ENCODE measurements at places on chromosomes 2 and 18. TPM values are rescaled to one million over a fixed set of nuclear protein-coding genes. Genes with fewer than 3 reads are reported as not detected.
A peak's percentile ranks its signal among the peaks of the same experiment; 100 is the strongest.

DNA sequence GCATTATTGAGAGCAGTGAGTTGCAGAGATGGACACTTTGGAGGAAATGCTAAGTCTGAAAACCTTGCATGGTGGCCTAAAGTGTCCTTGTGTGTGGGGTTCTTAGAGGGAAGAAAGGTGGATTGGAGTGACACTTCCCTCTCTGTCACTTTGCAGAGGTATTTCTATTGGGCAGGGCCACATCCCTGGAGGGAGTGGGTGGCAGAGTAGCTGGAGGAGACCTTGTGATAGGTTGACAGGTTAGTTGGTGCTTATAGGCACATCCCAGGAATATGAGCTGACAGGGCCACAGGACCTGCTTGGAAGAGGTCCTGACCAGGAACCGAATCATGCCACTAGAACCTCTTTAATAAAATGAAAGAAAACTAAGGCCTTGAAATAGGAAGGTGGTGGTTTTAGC is 972 bp upstream of the IGFBP5 start:
- no peak for DNase-seq

DNA sequence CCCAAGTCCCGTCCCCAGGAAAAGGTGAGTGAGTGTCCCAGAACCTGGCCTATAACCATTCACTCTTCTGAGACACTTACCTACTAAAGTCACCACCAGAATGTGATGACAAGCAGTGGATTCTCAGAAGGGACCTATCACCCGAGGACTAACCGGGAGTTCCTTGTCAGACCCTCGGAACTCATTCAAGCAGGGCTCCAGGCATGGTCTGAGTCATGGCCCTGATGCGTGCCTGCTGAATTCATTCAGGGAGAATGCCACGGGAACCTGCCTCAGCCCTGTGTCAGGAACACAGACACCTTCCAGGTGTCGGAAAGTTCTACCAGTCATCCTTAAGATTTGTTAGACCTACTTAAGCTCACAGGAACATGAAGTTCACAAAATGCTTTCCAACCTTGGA is 29.8 kb downstream of the ALPK2 start:
- DNase-seq: no peak

DNA sequence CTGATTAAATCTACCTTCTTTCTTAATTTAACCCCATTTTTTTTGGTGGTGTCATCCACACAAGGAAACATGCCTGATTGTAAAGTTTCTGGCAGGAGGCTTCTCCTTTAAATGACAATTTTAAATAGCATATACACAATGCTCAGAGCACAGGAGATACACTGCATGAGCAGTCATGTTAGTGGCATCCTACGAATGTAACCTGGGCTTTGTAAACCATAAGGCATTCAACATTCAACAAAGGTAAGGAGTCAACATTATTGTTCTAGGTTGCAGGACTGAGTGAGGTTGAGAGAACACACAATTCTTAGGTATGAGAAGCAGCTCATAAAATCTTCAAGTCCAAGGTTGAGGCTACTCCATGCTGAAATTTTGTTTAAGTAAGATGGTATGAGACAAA is 266.6 kb upstream of the SIX2 start:
- DNase-seq: no peak

DNA sequence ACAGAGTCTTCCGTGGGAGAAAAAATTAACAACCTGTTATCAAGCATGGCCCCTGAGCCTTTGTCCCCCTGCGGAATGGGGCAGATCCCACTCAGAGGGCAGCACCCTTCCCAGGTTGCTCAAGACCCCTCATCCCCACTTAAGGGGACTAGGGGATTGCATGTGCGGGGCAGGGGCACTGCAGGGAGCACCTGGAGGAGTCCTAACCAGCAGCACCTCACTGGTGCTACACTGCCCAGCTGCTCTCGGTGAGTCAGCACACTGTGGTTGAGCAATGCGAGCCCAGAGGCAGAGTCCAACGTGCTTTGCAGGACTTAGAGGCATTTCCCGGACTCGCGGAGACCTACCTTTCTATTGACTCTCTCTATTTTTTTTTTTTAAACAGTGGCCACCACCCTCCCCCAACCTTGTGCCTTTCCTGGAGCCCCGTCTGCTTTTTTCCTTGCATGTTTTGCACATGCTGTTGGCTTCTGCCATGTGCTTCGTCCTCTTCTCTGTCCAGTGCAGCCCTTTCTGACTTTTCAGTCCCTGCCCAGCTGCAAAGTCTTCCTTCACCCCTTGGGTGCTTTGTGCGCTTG is 74.0 kb downstream of the IL1R2 start:
- peak; percentile 68 for DNase-seq

DNA sequence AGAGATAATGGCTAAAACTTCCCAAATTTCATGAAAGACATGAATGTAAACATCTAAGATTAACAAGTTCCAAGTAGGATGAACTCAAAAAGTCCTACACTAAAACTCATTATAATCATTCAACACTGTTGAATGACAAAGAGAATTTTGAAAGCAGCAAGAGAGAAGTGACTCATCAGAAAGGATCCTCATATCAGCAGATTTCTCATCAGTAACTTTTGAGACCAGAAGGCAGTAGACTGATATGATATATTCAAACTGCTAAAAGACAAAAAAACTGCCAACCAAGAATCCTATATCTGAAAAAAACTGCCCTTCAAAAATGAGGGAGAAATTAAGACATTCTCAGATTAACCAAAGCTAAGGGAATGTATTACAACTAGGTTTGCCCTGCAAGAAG is 130.6 kb upstream of the OTX1 start:
- DNase-seq: no peak

- no peak for DNase-seq
Measured at GRCh38 chr18:45522371-45522770, 92.9 kb upstream of the SLC14A2 start.

DNA sequence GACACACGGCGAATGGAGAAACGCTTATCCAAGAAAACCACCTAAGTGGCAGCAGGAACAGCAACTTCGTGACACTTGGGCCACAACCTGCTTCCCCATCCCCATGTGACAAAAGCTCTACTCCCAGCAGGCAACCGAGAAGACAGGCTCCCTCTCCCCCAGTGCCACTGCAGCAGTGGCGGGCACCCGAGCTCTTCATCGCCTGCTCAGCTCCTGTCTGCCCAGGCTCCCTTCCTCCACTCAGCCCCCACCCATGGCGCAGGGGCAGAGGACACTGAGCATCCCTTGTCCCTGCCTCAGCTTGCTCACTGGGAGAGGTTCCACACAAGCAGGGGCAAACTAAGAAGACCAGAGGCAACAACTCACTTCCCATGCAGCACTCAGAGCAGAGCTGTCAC is 22.9 kb downstream of the SLC66A2 start:
- peak; percentile 2 for DNase-seq

GRCh38 chr2:118417406-118418120 is 329.3 kb downstream of the INSIG2 start:
- no peak for DNase-seq

GRCh38 chr2:36530178-36530982 is 67.6 kb downstream of the FEZ2 start:
- DNase-seq: no peak

GRCh38 chr18:37588289-37588688 is 22.7 kb upstream of the CELF4 start:
- DNase-seq: no peak

DNA sequence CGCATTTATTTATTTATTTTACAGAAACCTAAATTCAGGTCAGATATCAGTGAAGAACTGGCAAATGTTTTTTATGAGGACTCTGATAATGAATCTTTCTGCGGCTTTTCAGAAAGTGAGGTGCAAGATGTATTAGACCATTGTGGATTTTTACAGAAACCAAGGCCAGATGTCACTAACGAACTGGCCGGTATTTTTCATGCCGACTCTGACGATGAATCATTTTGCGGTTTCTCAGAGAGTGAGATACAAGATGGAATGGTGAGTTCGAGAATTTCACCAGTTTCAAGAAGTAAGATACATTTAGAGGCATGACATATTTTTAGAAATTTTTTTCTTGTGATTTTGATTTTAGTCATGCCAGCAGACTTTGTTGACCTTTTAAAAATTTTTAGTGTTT is 4.6 kb downstream of the CDCA7 start:
- DNase-seq: no peak

GRCh38 chr2:45884126-45884525 is 232.7 kb downstream of the PRKCE start:
- DNase-seq: no peak

- no peak for DNase-seq
Measured at GRCh38 chr2:70935468-70936164, at the start of gene ATP6V1B1. TSS of gene ATP6V1B1 (plus strand) at chr2:70935900. CDS start at chr2:70935955, 55 bp downstream.

- DNase-seq: no peak
Measured at GRCh38 chr2:180952082-180952481, 28.3 kb upstream of the UBE2E3 start.

DNA sequence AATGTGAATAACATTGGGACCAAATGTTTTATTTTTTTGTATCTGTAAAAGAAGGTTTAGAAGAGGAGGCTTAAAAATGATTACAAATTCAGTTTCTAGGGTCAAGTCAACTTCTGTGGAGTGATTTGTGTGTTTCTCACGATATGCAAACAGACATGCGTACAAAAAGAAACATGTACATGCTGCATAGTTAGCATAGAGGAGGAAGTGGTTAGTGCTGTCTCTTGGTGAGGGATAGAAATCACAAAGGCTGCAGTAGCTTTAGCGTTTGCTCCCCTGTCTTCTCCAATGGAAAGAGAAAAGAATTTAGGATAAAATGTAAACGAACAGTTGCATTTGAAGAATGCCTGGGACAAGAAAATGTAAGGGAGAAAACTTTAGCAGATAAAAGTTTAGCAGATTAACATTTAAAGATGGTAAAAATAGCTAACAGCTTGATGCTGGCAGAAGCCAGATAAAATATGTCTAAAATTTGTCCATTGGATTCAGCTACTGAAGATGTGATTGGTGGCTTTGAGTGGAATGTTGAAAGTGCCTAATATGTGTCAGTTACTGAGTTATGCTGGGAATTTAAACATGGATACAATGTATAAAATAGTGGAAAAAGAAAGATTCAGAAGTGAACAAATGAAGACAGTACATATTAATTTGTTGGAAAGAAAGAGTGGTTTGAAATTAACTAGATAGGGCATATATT is 44.9 kb downstream of the MALT1 start:
- DNase-seq: no peak

- no peak for DNase-seq
Measured at GRCh38 chr2:215848698-215849097, 164.7 kb downstream of the MREG start.

- DNase-seq: no peak
Measured at GRCh38 chr2:56473524-56473923, 289.7 kb downstream of the CCDC85A start.

DNA sequence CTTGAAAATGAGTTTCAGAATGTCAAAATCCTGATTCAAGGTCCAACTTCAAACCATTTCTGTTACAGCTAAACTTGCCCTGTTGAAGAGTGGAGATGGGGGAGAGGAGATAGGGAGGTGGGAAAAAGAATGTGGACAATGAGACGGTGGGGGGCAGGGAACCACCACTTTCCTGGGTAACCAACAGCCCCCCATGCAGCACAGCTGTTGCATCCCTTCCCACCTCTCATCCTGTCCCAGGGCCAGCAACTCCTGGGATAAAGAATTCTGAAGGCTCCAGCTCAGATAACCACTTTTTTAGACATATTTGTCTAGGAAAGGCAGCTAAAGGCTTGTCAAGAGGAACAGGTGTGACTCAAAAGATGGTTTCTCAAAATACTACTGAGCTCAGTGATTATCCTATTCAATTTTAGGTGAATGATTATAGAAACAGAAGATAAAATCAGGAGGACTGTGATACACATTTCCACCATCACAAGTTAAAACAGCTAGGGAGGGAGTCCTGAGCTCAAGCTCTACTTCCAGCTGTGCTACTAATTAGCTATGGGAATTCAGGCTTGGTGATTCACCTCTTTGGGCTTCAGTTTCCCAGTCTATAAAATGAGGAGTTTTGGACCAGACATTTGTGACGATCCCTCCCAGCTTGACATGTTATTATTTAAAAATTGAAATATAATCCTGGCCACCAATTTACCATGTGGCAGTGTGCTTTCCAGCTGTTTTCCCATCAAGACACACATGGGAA is 36.3 kb downstream of the HDHD2 start:
- no peak for DNase-seq

- no peak for DNase-seq
Measured at GRCh38 chr2:225582355-225583116, 183.0 kb downstream of the NYAP2 start.

GRCh38 chr2:27984153-27984552 is 93.6 kb downstream of the BABAM2 start:
- no peak for DNase-seq

DNA sequence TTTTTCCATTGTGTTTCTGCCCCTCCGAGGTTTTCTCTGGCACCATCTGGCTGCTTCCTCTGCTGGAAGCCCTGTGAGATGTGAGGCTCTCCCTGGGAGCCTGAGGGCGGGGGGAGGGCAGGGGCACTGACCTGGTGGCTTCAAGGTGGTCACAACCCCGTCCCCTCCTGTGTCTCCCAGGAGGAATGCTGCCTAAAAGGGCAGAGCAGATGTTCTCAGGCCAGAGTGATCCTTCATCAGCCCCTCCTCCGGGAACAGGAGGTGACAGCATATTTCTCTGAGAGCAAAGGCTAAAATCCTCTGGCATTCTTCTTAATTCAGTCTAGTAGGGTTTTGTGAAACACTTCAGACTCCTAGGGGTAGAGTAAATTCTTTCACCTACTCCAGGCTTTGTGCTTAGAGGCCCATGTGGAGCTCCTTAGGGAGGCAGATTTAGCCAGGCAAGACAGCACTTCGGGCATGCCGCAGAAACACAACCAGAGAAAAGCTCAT is 18.3 kb upstream of the GREB1 start:
- no peak for DNase-seq

GRCh38 chr18:70333757-70334156 is 44.9 kb downstream of the SOCS6 start:
- peak; percentile 6 for DNase-seq

DNA sequence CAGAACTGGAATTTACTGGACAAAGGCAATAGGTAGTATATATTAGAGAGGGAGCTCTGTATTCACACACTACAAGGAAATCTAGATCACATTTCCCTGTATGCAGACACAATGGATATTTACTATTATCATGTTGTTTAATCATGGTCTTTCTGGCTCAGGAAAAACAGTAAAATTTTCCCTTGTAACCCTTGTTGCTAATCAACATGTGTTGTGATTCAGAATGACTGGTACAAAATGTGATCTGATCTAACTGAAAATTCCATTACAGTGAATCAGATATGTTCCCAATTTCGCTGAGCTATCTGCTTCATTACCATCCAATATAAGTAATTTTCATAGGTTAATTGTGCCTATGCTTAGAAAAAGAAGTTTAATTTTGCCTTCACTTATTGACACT is 1109.7 kb downstream of the LRP1B start:
- no peak for DNase-seq

- DNase-seq: no peak
Measured at GRCh38 chr2:238441262-238442114, 14.8 kb downstream of the ASB1 start.

GRCh38 chr2:159758239-159758638 is 39.8 kb downstream of the CD302 start:
- no peak for DNase-seq

MRO gene
- 4.9 TPM for total RNA-seq

PIEZO2 gene
- total RNA-seq: 1.1 TPM

TMEM17 gene
- 5.2 TPM for total RNA-seq

CCDC74B gene
- total RNA-seq: 4.5 TPM

AQP12A gene
- not detected for total RNA-seq

CPO gene
- 0.74 TPM for total RNA-seq

DSC3 gene
- 0.11 TPM for total RNA-seq

B4GALT6 gene
- 21.3 TPM for total RNA-seq

MAP2 gene
- total RNA-seq: 4.7 TPM

BOK gene
- 12.2 TPM for total RNA-seq

MC5R gene
- total RNA-seq: not detected

GPR45 gene
- not detected for total RNA-seq

GAL3ST2 gene
- total RNA-seq: not detected

PCARE gene
- not detected for total RNA-seq

FTCDNL1 gene
- 11.6 TPM for total RNA-seq

TMEM163 gene
- 13.2 TPM for total RNA-seq

All from adrenal gland (tissue), 19 donors.